ENCODE measurements at places on chromosomes 2 and 18. TPM values are rescaled to one million over a fixed set of nuclear protein-coding genes. Genes with fewer than 3 reads are reported as not detected.

GRCh38 chr2:126527836-126528490, 128.0 kb upstream of the GYPC start:
- peak; percentile 15 for DNase-seq

DNA sequence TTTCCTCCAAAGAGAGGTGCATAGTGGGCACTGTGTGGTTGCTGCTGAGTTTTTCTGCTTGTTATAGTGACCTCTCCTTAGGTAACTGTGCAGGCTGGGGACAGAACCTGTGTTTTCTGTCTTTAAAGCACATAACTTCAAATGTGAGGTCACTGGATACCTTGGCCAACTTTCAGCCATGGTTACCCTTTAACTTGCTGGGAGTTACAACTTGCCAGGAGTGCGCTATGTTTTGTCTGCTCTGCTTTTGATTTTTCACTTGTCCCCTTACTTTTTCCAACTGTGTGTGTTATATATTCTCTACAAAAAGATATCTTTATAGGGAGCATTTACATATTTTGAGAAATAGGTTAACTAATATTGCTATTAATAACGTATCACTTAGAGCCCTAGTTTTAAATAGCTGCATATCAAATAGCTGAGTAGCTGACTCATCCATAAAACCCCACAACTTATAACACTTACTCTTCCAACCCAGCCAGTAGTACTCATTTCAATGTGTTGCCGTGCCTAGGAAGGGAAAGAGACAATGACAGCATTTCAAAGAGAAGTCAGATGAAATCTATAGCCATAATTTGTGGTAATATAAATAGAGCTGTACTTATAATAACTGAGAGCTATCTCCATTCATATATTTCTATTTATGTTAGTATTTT, 51.6 kb downstream of the DPP4 start:
- DNase-seq, result peak; percentile 37

DNA sequence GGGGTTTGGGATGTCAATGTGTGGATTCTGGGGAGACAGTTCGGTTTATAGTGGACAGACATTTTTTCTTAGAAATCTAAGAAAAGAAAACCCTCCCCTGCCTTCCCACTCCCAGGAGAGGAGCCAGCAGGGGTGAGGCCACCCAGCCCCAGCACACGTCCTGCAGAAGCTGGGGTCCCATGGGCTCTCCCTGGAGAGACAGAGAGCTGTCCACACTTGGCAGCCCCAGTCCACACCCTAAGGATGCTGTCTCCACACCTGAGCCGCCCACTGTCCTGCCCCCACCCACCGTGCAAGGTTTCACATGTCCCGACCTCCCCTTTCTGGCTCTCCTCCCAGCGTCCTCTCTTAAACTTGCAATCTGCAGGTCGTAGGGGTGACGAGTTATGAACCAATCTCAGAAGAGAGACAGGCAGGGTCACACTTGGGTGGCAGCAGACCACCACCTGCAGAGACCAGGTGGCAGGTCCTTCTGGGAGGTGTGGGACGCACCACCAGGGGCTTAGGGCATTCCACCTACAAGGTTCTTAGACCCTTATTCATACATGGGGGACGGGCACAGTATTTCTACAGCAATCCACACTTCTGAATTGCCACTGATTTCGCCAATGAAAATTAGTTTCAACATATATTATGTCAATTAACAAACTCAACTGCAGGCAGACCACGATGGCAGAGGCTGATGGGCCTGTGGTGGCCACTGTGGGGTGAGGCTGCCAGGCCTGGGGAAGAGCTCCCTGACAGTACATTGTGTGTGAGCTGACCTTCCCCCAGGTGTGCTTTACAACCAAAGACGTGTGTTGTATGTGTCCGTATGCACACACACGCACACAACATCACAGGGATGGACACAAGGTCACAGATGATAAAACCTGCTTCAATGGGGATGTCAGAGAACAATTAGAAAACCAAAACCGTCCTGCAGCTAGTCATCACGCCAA, 158.5 kb downstream of the TPO start:
- DNase-seq, result no peak

DNA sequence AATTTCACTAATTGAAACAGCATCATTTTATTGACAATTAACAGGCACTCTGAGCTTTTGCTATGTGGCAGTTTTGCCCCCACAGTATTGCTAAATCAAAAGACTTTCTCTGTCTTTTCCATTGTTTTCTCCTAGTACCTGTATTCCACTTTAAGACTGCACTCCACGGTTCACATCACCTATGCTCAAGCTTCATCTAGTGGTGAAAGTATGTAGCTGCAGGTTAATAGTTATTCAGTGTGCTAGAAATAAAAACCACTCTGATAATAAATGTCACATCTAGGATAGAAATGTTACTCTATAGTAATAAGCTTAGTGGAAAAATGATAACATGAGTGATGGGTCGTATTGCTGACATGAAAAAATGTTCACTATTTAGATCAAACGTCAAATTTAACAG, 24.6 kb downstream of the ARL6IP6 start:
- DNase-seq, result no peak

GPR45 gene
- not detected for total RNA-seq

GRCh38 chr18:79985172-79985571, 3.2 kb downstream of the TXNL4A start:
- no peak for DNase-seq

DNA sequence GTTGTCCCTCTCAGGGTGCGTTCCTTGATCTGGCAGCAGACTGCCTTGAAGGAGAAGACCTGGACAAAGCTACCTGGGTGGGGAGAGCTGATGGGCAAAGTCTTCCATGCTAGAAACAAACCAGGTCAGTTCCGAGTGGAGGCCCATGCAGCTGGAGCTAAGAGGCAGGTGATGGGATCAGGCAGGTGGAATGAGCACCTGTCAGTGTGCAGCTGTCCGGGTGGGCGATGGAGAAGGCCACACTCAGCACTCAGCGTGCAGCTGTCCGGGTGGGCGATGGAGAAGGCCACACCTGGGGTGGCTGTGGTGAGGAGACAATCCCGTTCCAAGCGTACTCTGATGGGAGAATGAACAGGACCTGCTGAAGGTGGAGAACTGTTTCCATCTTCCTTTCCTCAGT, 237.3 kb upstream of the MYT1L start:
- DNase-seq, result no peak

GRCh38 chr18:55302167-55302833, 285.7 kb downstream of the TCF4 start:
- DNase-seq, result no peak

DNA sequence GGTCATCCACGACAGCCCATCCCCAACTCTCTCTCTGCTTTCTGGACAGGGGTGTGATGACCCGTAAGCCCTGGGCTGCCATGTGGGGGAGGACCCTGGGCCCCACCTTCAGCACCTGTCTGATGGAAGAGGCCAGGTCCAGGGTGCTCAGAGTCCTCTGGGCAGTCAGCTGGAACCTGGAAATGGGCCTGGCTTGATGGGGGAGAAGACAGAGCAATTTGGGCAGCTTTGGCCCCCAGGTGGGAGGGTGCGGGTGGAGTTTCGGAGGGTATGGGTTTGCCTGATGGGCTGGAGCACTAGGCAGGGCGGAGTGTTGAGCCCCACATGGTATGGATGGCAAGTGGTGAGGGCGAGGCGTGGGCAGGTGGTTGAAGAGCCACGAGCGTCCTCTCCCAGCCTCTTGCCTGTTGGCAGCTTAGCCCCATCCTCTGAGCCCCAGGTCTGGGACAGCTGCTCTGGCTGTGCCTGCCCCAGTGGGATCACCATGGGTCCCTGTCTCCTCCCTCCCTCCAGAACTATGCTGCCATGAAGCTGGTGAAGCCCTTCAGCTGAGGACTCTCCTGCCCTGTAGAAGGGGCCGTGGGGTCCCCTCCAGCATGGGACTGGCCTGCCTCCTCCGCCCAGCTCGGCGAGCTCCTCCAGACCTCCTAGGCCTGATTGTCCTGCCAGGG, 232.7 kb downstream of the DYSF start:
- no peak for DNase-seq

PROKR1 gene
- total RNA-seq, result not detected

DNA sequence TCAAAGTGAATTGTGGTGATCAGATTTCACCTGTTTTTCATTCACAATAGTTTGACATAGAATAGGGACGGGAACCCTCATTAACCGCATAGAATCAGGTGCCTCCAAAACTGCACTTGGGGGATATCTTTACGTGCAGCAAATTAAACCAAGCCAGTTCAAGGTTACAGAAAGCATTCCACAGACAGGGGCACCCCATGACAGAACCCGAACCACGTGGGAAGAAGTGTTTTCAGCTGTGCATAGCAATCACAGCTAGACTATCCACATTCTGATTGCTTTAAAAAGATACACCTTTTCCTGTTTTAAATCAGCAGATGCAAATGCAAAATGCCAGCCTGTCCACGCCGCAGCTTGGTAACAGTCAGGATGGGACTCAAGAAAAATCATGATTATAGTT, 205.8 kb downstream of the ANAPC1 start:
- DNase-seq, result no peak

DNA sequence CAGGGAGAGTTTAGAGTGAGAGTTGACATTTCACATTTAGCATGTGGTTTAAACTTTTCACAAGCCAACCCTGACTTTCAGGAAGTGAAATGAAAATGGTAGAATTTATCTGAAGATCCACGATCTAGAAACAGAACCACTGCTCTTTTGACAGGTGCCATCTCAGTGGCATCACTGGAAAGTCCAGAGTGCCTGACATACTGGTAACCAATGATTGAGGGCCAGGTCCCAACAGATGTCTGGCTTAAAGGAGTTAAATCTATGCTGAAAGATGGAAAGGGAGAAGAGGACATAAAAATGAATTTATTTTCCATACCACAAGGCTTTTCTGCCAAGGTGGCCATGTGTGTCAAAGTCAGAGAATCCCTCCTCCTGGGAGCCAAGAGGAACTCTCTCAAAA, 2.7 kb downstream of the IL36G start:
- no peak for DNase-seq

DNA sequence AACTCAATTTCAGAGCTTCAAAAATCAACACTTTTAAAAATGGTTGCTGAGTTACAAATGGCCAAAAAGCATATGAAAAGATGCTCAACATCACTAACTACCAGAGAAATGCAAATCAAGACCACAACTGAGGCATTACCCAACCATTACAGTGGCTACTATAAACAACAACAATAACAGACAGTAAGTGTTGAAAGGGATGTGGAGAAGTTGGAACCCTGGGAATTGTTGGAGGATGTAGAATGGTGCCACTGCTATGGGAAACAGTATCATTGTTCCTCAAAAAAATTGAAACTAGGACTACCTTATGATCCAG, 173.3 kb upstream of the SPRED2 start:
- no peak for DNase-seq

PRKAG3 gene
- not detected for total RNA-seq

SH3BP4 gene
- 56.4 TPM for total RNA-seq

GRCh38 chr2:242069018-242069417, 199.5 kb downstream of the RTP5 start:
- no peak for DNase-seq

MOGAT1 gene
- not detected for total RNA-seq

DNA sequence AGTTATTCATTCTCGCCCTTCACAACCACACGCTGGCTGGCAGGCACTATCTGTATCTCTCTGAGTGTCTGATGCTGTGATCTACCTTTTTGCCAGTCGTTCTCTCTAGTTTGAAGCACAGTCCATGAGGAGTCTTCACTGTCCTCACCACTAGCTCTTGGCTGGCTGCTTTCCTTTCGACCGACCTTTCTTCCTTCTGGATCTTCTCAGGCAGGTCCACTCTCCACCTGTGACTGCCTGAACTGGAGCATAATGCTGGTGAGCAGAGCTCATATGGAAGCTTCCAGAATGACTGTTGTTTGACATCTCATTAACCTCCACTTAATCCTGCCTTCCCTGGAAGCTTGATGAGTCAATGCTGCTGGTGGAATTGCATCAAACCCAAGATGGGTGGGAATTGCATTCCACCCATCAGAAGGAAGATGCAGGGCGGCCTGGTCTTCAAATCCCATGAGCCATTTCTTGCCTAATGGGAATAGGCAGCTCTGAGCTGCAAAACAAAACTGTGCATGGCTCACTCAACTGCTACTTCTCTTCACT, 283.5 kb upstream of the HDAC4 start:
- DNase-seq, result no peak

DHRS9 gene
- not detected for total RNA-seq

All from A172 (cell line).